ENCODE measurements at places on chromosomes 13 and 19.

GRCh38 chr13:100240109-100240779, 151.4 kb downstream of the PCCA start:
- no peak for DNase-seq

GRCh38 chr13:95086761-95087160, 214.5 kb downstream of the ABCC4 start:
- DNase-seq: no peak

- DNase-seq: peak; percentile 76
These were observed 14.0 kb upstream of the ATP8B3 start for GRCh38 chr19:1825909-1826556.

DNA sequence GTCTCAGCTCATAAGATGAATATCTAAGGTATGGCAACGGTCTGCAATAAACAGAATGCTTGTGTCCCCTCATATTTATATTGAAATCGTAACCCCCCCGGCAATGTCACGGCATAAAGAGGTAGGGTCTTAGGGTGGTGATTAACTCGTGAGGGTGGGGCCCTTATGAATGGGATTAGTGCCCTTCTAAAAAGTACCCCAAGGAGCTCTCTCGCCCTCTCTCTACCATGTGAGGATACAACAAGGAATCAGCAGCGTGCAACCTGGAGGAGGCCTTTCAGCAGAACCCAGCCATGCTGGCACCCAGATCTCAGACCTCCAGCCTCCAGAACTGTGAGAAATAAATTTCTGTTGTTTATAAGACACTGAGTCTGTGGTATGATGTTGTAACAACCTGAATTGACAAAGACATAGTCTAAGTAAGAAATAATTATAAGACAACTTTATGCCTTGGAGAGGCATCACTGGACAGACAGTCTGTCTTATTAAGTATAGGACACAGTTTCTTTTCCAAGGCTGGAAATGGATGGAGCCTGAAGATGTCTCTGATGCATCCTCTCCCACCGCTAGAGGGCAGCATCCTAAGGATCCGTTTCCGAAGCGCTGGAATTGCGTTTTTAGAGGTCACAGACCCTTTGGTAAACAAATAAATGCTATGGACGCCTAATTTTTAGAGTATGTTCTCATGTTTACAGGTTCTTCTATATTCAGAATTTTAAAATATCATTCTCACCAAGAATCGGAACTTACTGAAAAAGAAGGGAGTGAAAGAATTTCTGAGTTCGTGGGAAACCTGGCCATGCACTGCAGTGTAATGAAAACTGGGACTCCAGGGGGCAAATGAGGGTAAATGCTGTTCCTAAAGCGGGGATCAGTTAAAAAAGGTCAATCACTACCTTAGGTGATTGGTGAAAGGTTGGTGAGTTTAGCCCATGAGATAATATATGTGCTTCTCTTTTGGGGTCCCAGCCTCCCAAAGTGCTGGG, 13.3 kb upstream of the LEUTX start:
- peak; percentile 51 for DNase-seq

- DNase-seq: peak; percentile 91
These were observed at the start of gene BST2 for GRCh38 chr19:17405250-17406045. TSS of gene BST2 (minus strand) at chr19:17405630. CDS start at chr19:17405575, 55 bp downstream.
